Cerebellar cortex (tissue), 1 donor: ENCODE measurements at places on chromosomes 3 and 15.

DNA sequence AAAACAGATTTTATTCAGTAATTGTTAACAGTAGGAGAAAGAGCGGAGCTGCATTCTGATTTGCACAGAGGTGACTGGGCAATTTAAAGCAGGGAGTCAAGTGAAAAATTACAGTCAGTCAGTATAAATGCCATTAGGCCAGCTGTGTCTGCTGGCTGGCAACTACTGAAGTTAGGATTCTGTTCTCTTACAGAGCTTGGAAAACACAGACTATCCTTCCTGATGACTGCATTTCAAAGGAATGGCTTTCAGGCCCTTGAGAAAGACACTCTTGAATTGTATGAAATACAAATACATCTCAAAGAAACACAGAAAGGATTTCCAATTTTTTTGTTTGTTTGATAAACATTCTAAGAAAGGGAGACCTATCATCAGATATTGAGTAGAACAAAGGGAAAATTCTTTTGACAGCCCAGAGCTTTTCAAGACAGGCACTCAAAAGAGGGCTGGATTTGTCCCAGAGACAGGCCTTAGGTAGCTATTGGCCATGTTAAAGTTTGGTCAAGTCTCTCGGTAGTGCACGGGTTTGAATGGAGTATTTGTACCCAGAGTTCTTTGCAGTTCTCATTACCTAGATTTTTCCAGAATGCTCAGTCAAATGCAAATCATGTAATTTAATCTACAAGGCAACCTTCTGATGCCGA lies 551.2 kb upstream of the CCDC54 start:
- no peak for DNase-seq

DNA sequence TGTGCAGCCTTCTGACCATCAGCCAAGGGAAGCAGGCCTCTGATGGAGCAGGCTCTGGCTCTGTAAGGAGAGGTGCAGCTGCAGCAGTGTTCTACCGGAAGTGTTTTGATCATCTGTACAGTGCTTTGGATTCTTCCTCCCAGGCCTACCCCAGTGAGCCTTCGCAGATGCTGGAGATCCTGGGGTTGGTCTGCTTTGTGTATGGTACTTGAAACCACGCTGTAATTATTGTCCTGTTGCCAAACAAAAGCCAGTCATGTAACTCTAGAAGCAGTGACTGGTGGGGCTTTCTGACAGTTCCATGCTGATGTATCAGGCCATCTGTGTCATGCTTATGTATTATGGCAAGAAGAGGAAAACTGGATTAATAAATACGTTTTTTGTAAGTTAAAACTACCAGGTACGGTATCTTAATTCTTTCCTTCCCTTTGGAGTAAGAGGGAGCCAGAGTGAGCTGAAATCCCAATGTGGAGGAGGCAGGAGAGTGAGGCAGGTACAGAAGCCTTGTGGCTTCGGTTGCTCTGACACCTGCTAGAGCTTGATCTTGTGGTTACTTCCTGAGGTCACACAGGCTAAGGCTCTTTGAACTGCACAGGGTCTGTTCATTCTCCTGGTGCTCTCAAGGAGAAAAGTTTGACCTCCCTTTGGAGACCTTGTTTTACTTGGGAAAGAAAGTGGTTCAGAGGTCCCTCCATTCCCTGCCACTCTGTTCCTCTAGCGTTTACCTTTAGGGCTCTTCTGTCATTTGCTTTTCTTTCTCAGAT lies 3.7 kb downstream of the TMEM42 start:
- no peak for DNase-seq

DNA sequence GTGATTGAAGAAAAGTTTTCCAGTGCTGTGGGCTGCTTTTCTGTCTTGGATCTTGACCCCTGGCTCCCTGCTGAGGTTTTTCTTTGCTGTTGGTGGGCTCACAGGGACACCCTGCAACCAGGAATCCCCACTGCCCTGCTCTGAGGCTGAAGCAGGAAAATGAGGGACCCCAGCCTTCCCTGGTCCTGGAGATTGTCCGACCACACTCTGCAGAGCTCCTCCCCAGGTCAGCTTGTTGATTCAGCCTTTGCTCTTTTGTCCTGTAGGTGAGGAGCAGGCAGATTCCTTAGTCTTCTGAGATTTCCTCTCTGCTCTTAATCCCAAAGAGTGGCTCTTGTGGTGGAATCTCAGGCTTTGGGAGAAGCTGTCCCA lies 194.5 kb downstream of the RPLP1 start:
- DNase-seq, result no peak

DNA sequence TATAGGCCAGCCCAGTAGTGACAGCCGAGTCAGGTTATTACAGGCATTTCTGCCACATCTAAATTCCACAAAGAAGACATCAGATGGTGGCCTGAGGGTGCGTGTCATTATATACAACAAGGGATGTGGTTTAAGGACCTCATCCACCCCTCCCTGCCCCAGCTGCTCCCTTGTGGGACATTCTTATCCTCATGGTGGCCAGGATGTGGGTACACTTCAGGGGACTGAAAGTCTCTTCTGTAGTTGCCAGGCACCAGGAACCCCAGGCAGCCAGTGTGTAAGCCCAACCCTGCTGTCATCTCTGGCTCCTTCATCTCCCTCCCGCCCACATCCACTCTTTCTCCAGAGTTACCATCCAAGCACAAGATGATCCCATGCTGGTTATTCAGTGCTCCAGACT lies 224.9 kb upstream of the TOPAZ1 start:
- DNase-seq, result no peak

DNA sequence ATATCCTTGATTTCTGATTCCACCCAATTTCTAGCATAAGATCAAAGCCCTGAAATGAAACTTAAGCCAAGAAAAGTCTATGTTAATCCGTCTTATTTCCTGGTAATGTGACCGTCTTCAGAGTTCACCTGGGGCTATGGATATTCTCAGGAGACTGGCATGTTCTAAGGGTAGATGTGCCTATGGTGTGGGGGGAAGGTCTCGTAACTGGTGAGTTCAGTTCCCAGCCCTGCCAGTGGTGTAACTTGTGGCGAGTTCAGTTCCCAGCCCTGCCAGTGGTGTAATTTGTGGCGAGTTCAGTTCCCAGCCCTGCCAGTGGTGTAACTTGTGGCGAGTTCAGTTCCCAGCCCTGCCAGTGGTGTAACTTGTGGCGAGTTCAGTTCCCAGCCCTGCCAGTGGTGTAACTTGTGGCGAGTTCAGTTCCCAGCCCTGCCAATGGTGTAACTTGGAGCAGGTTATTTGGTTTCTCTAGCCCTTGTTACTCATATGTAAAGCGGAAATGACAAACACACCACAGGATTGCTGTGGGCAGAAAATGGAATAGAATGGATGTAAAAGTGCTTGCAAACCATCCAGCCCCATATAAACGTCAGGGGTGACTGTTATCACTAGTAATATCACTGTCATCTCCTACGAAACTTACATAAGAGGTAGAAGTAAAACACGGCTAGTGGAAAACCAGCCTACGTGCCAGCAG lies 30.4 kb downstream of the SLC51A start:
- no peak for DNase-seq

DNA sequence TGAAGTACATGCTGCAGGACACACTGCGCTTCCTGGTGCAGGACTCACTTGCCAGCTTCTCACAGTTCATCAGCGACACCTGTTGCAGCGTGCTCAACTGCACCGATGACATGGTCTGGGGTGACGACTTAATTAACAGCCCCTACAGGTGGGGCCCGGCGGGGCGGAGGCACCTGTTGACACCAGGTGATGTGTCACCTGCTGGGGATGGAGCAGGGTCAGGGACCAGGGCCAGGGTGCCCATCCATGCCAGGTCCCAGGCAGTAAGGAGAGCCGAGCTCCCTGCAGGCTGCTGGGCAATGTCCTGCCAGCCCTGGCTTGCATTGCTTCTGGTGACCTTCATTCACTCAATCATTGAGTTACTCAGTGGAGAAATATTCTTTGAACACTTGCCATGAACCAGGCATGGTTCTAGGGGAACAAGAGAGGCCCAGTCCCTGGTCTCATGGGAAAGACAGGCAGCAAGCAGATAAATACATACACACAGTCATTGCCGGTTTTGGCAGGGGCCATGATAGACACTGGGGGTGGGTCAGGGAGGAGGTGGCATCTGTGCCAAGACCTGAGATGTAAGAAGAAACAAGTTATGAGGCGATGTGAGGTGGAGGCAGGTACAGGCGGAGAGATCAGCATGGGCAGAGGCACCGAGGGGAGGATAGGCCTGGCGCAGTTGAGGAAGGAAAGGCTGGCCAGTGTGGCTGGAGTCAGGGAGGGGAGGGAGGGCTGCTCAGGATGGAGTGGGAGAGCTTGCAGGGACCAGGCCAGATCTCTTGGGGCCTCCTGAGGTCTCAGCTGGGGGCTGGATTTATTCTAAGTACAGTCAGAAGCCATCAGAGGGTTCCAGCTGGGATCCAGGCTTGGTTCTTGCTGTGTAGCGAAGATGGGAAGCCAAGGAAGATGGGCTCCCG lies 30.8 kb downstream of the DNAH1 start:
- no peak for DNase-seq

- DNase-seq, result no peak
These were observed 15.3 kb downstream of the HESX1 start for GRCh38 chr3:57184526-57184925.
